Stimulated activated CD4-positive, alpha-beta T cell treated with anti-CD3 and anti-CD28 coated beads, Interleukin-12 subunit alpha, Interleukin-12 subunit beta, amount 100 ng/mL, for 24 hours (primary cell): ENCODE measurements at places on chromosomes 1 and 21.

DNA sequence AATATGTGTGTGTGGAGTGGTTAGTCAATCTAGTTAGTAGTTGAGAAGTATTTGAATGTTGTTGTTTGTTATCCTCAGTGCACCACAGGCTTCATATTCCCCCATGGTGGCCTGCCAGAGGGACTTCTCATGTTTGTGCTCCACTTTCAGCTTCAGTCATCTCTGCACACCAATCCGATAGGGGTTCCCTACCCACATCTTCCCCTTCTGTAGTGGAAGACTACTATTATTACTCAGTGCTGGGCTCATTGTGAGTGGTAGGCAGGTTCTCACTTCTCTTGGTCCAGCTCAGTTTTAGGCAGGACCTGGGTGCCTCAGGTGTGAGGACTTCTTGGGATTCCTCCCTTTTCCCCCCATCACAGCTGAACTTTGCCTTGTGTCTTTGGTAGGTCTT, 14.2 kb downstream of the MT1HL1 start:
- no peak for DNase-seq

DNA sequence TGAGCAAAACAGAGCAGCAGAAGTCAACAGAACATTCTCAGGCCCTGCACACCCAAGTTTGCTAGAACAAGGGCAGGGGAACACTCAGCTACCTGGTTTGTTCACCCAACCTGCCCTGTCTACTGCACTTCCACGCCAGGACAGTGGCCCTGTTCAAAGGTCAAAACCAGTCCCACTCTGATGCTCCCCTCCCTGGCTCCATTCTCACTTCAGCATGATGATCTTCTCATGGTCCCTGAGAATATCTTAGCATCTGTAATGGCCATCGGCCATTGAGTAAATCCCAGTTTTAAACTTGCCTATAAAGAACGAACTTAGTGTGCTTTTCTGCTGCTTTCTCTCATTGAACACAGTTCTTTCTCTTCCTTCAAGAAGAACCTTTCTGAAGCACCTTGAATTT, 293.6 kb downstream of the SMYD3 start:
- DNase-seq = no peak

DNA sequence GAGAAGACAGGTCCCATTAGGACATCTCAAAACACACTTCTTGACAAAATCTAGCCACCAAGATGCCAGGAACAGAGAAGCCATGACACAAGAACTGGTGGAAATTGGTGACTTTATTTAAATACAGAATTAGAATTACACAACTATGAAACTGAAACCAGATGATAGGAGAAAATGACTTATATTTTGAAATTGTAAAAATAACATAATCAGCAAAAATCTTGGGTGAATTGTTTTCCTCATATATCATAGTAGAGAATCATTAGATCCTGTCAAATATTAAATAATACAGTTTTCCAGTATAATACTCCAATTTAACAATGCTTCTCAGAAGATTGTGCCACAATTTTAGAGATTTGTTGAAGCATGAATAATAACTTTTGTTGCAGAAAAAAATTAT, 81.5 kb upstream of the MROH9 start:
- DNase-seq = no peak

DNA sequence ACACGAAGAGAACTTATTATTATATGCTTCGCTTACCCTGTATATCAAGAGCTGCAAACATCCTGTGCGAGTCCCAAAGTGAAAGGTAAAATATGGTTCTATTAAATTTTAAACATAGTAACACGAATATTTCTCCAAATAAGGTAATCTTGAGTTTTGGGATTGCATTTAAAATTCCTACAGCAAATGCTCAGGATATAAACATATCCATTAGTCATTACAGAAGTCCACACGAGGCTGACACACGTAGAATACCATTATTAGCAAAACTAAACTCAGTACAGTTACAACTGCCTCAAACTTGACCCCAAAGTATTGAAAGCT, 282 bp upstream of the LYPLAL1 start:
- no peak for DNase-seq

DNA sequence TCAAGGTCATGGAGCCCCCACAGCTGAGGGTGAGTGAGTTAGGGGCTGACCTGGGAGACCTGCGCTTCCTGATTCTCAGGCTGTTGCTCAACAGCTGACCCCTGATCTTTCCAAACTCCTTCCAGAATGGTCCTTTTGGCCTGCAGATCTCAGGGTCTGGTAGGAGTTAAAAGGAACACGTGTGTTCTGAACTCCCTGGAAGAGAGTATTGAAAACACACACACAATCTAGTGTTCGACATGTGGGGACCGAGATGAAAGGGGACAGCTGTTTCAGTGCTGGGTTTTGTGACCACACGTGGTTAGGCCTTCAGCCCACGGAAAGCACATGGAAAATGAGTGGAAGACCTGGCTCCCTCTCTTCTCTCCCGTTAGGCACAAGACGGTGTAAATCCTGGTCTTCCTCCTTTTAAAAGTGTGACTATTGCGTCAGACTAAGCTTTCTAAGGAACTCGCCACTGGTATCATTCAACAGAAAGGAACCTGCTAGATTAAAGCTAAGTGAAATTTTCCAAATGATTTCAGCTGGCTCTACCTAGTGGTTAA, 49.6 kb downstream of the RUNX1 start:
- DNase-seq = no peak
